Stimulated activated CD4-positive, alpha-beta T cell treated with anti-CD3 and anti-CD28 coated beads, Interleukin-15, amount 100 ng/mL, for 1 hour (primary cell): ENCODE measurements at places on chromosomes 12 and 14.

DNA sequence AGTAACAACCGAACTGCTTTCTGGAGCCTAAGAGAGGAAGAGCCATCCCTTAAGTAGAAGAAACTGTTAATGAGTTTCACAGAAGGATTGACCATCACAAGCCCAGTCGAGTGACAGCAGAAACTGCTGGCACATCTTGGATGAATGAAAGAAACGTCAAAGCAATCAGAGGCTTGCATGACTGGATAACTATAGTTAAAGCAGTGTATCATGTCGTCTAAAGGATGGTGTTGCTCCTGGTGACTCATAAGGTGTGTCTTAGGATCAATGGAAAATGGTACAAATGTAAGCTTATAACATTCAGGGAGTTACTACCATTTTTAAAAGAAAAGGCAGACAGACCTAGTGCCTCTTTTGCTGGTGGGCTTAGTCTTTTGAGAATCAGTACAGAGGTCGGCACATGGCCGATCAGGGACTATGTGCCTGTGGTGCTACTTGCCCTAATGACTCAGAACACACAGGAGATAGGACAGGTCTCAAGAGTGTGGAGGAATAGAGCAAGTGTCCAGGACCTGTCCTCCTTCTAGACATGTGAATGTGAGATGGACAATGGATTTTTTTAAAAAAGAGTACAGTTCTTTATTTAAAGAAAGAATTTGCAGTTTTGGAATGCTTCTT lies 55.7 kb downstream of the TMX1 start:
- no peak for DNase-seq

- DNase-seq: no peak
These were observed 70.2 kb downstream of the SCN8A start for GRCh38 chr12:51661199-51661598.

DNA sequence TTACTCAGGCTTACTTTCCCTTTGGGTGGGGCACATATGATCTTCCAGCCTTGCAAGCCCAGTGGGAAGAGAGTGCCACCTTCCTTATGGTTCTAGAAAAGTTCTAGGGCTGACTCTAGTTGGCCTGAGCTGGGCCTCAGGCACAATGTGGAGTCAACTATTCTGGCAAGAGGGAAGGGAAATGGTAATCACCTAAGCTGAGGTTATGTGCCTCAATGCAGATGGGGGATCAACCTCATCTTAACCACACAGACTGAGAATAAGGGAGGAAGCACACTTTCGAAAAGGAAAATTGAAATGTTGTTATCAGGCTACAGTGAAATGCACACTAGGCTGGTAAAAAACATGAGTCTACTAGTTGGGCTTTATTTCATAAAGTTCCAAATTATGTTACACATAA lies 77.5 kb upstream of the RMST start:
- DNase-seq: no peak

DNA sequence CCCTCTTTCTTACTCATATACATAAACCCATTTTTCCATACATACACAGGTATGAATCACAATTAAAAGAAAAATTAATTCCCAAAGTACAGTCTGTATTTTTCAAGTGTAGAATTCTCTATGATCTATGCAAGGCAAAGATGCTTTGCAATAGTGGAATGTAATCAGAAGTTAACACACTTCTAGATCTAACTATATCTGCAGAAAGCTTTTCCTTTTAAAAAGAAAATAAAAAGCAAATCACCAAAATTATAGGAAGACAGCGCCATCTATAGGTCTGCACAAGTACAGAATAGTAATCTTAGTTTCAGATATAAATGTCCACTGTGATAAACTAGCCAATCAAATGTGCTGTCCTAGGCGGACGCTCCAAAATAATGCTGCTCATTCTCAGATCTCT lies 22.0 kb downstream of the SLC25A21 start:
- DNase-seq: no peak

DNA sequence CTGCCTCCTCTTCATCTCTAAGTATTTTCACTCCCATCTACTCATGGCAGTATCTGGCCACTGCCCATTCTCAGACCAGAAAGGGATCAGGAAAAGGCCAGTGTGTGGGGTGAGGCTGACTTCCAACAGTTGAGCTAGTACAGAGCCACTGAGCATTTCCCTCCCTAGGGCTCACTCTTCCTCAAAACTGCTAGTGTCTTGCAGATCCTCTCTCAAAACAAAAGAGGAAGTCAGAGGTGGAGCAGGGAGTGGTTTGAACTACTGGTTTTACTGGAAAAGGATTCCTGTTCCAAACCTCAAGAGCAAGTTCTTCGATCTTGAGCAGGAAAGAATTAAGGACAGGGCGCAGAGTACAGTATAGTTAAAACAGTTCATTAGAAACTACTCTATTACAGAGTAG lies 11.7 kb upstream of the RNASE10 start:
- no peak for DNase-seq

- no peak for DNase-seq
These were observed 22.9 kb downstream of the GDF11 start for GRCh38 chr12:55765736-55766290.

DNA sequence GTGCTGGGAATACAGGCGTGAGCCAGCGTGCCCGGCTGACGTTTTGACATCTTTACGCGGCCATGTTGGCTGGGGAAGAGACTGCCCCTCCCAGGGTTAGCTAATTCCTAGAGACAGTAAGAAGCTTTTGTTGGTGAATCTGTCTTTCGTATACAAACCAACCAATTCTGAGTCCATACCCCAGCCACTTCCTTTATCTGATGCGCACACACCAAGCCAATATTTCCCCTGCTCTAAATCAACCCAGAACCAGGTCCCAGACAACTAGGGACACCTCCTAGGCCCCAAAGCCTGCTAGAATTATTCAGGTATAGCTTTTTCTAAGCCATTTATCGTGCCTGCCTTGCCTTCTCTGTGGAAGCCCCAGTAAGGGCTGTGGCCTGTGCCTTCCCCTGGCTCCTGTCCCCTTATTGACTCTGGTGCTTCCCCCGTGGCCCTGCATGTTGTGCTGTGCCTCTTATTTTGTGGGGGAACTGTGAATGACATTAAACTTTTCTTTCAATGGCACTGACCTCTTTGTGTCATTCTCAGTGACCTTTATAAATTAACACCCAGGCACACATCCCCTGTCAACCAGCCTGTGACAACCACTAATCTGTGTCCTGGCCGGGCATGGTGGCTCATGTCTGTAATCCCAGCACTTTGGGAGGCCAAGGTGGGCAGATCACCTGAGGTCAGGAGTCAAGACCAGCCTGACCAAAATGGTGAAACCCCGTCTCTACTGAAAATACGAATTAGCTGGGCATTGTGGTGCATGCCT lies 10.7 kb upstream of the EVL start:
- DNase-seq: no peak

DNA sequence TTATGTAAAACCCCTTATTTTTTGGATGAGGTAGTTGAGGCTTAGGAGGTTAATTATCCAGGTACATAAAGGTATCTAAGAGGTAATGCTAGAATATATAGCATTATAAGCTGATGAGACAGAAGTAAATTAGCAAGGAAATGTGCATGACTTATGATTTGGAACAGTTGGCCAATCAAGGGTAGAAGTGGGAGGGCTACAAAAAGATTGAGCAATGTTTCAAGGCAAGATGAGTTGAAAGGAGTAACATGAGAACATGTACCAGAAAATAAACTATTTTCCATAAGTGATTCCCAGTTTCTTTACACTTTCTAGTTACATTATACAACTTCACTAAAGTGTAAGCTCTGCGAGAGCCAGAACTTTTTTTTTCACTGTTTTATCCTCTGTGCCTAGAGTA lies 290.9 kb downstream of the LRIG3 start:
- DNase-seq: no peak

DNA sequence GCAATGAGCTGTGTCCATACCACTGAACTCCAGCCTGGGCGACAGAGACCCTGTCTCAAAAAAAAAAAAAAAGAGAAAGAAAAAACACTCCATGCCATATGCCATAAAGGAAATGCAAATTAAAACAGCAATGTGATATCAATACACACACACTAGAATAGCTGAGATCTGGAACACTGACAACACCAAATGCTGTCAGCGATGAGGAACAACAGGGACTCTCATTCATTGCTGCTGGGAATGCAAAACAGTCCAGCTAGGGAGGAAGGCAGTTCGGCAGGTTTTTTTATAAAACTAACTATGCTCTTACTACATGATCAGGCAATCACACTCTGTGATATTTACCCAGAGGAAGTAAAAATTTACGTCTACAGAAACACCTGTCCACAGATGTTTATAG lies 3.4 kb upstream of the ABCB9 start:
- no peak for DNase-seq
